ENCODE measurements at places on chromosomes 1 and 21. TPM values are rescaled to one million over a fixed set of nuclear protein-coding genes. Genes with fewer than 3 reads are reported as not detected.

FCRL5 gene
- 80.1 TPM for polyA plus RNA-seq

TRIM58 gene
- polyA plus RNA-seq = 1.5 TPM

PHC2 gene
- 24.5 TPM for polyA plus RNA-seq

FAM167B gene
- polyA plus RNA-seq = 1.8 TPM

OR6K3 gene
- not detected for polyA plus RNA-seq

TFF3 gene
- polyA plus RNA-seq = not detected

G0S2 gene
- polyA plus RNA-seq = 6.2 TPM

BRDT gene
- polyA plus RNA-seq = not detected

ACKR1 gene
- polyA plus RNA-seq = 0.04 TPM

VAV3 gene
- 20.0 TPM for polyA plus RNA-seq

OR10J1 gene
- not detected for polyA plus RNA-seq

COL9A2 gene
- 30.6 TPM for polyA plus RNA-seq

UBE2U gene
- polyA plus RNA-seq = not detected

TNFSF18 gene
- not detected for polyA plus RNA-seq

DDAH1 gene
- polyA plus RNA-seq = not detected

PTPRC gene
- polyA plus RNA-seq = 188 TPM

FRRS1 gene
- 0.68 TPM for polyA plus RNA-seq

GJB4 gene
- not detected for polyA plus RNA-seq

ATP1A2 gene
- not detected for polyA plus RNA-seq

PCAT6 gene
- 1.4 TPM for polyA plus RNA-seq

LRRN2 gene
- not detected for polyA plus RNA-seq

GUCA2A gene
- not detected for polyA plus RNA-seq

RPL5 gene
- 1,477 TPM for polyA plus RNA-seq

VTCN1 gene
- not detected for polyA plus RNA-seq

AADACL4 gene
- polyA plus RNA-seq = not detected

FCRL3 gene
- polyA plus RNA-seq = 220 TPM

SPATA46 gene
- not detected for polyA plus RNA-seq

PLA2G5 gene
- polyA plus RNA-seq = not detected

PYGO2 gene
- 22.2 TPM for polyA plus RNA-seq

PARK7 gene
- 87.7 TPM for polyA plus RNA-seq

ZNF648 gene
- not detected for polyA plus RNA-seq

PAQR6 gene
- polyA plus RNA-seq = 1.3 TPM

MAP1LC3C gene
- polyA plus RNA-seq = not detected

HUNK gene
- polyA plus RNA-seq = 0.01 TPM

PROX1 gene
- 0.91 TPM for polyA plus RNA-seq

PRAMEF14 gene
- not detected for polyA plus RNA-seq

CD160 gene
- polyA plus RNA-seq = not detected

OLFML2B gene
- not detected for polyA plus RNA-seq

ADAMTS1 gene
- polyA plus RNA-seq = 0.20 TPM

CD1B gene
- 0.17 TPM for polyA plus RNA-seq

CCDC24 gene
- 7.3 TPM for polyA plus RNA-seq

LRRC71 gene
- not detected for polyA plus RNA-seq

MKNK1 gene
- polyA plus RNA-seq = 51.0 TPM

GSTM3 gene
- 1.3 TPM for polyA plus RNA-seq

FCGR2B gene
- polyA plus RNA-seq = 282 TPM

CLCA4 gene
- not detected for polyA plus RNA-seq

KRTAP10-10 gene
- not detected for polyA plus RNA-seq

LCE1F gene
- polyA plus RNA-seq = not detected

AMY1C gene
- polyA plus RNA-seq = not detected

CDA gene
- 0.64 TPM for polyA plus RNA-seq

ANKRD65 gene
- polyA plus RNA-seq = 0.12 TPM

SLAMF1 gene
- polyA plus RNA-seq = 20.7 TPM

ZBTB8B gene
- polyA plus RNA-seq = not detected

PRR9 gene
- not detected for polyA plus RNA-seq

ODR4 gene
- polyA plus RNA-seq = 6.6 TPM

AXDND1 gene
- 0.40 TPM for polyA plus RNA-seq

ST6GALNAC5 gene
- polyA plus RNA-seq = not detected

LCE1E gene
- polyA plus RNA-seq = not detected

ERMAP gene
- polyA plus RNA-seq = 6.8 TPM

All from B cell (primary cell).